Brain (organoid and tissue), 16 donors: ENCODE measurements at places on chromosomes 2 and 18. TPM values are rescaled to one million over a fixed set of nuclear protein-coding genes. Genes with fewer than 3 reads are reported as not detected.

The PSMA8 gene
- not detected for polyA plus RNA-seq

DNA sequence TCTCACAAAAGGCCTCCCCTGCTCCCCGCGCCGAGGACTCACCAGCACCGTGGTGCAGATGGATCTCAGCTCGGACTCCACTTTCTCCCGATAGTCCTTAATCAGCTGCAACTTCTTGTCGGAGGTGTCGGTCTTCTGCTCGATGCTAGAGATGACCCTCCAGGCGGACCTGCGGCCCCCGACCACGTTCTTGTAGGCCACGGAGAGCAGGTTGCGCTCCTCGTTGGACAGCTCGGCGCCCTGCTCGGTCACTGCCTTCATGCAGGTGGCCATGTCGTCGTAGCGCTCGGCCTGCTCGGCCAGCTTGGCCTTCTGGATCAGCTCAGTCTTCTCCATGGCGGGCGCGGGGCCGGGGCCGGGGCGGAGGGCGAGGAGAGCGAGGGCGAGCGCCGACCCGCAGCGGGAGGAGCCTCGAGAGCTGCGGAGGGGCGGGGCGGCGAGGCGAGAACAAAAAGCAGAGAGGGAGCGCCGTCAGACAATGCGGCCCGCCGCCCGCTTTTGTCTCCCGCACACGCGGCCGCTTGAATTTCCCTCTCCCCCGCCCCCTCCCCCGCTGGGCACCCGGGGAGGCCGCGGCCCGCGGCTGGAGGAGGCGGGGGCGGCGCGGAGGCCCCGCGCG lies 571 bp downstream of the YWHAQ start:
- DNase-seq, result peak; percentile 78

The RAB17 gene
- 7.5 TPM for polyA plus RNA-seq

- DNase-seq, result no peak
Observed at GRCh38 chr2:223524066-223524465, 78.1 kb downstream of the SCG2 start.

DNA sequence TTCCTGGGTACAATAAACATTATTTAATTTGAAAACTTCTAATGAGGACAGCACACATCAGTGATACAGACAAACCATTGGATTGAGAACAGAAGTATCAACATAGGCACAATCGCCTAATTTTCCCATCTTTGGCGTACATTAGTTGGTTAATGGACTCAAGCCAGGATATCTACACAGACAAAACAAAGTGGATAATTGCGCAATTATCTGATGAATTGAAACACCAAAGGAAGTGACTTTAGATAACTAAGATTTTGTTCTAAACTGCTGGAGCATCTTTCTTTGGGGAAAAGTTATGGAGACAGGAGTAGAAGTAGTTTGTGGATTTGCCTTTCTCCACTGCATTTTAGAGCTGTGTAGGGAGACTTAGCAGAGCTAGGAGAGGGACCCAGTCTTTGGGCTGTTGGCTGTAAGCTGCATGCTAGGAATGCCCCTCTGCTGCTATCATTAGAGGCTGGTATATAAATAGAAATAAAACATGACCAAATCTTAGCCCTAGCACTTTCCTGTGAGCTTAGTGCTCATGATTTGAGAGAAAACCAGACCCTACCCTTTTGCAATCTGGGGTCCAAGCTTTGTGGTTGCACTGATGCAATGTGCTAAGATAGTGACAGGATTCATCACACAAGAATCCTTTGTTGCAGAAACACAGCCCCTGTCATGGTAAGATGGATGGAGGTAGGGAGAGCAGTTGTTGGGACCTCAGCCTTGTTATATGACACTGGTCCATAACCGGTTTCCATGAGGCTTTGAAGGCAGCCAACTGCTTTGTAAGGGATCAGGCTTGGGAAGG lies 264.5 kb upstream of the PIK3C3 start:
- no peak for DNase-seq

GRCh38 chr2:112996635-112997034 lies 8.6 kb upstream of the IL36A start:
- DNase-seq, result no peak

DNA sequence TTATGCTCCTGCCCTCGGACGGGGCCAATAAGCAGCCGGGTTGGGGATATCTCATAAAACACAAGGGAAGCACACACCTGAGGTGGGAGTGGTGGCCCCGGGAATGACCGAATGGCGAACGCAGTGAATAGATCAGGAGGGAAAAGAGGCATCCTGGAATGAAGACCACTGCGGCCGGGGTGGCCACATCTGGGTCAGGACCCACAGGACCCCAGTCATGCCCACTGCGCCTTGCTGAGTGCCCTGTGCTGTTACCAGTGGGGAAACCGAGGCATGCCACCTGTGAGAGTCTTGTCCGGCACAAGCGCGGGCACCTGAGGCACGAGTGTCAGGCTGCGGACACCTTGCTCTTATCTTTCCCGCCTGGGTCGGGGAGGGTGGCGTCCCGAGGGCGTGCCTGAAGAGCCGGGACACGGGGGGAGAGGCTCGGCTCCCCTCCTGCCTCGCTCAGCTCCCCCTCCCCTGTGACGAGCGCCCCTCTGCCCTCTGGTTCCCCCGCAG lies 1.6 kb downstream of the PDCD1 start:
- DNase-seq, result no peak

GRCh38 chr2:47728551-47728950 lies 54.4 kb upstream of the MSH6 start:
- DNase-seq, result no peak

DNA sequence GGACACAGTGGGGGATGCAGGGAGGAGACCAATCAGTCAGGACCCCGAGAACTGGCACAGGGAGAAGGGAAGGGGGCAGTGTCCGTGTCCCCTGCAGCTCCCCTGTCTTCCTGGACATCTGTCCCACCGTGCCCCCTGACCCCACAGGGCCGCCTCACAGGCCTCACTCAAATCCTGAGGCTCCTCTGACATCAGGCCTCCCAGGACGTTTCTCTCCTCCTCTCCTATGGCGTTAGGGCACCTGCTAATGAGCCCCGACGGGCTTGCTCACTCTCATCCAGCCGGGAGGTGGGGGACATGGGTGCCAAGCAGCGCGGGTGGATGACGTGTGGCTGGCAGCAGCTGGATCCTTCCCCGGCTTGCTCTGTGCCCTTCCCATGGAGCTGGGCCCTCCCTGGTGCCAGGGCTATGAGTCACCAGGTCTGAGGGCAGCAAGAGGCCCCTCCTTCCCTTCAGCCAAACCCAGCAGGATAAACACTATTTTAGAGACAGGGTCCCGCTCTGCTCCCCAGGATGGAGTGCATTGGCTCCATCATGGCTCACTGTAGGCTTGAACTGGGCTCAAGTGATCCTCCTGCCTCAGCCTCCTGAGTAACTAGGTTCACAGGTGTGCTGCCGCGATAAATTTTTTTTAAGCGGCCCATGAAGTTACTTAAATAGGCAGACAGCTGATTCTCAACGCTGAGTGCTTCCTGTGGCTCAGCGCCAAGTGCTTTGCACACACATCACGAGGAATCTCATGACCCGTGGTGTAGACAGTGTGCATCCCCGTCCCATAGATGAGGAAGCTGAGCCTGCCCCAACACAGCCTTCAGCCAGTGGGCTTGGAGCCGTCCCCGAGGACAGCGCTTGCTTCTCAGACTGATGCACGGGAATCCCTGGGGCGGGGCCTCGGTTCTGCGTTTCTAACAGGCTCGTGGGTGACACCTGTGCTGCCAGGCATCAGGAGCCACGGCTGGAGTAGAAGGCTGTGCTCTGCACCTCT lies 64.5 kb upstream of the HDAC4 start:
- DNase-seq, result no peak

DNA sequence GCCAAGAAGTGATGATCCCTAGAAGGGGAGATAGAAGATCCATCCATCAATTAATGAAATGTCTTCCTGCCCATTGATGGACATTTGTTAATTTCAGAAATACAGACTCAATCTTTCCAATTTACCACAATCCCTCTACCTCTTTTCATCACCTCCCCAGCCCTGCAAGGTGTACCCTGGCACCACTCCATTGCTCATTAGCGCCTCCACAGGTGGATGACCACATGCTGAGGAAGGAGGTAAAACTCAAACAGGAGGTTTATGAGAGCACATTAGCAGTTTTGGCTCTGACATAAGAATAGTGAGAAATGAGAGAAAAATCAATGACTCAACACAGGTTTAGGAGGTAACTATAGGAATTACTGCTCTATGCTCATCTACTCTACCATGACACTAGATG lies 208.0 kb downstream of the C1D start:
- no peak for DNase-seq
